ENCODE measurements at places on chromosomes 3 and 15.
A peak's percentile ranks its signal among the peaks of the same experiment; 100 is the strongest.

DNA sequence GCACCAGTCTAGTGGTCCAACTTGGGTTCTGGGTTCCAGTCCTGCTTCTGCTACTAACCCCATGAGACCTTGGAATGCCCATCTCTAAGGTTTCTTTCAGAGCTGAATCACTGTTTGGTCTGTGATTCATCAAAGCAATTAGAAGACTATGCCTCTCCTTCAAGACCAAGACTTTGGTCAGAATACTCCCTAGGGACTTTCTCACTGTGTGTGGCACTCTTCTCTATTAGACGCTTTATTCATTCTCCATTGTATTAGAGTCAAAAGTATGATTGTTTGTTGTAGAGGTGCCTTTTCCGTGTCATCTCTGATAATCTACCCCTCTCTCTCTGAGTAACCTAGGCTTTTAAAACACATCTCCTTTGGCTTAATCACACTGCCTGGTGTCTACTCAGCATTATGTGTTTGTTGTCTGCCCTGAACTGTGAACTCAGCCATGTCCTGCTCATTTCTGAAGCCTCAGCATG is 90.5 kb downstream of the LPP start:
- DNase-seq = no peak

DNA sequence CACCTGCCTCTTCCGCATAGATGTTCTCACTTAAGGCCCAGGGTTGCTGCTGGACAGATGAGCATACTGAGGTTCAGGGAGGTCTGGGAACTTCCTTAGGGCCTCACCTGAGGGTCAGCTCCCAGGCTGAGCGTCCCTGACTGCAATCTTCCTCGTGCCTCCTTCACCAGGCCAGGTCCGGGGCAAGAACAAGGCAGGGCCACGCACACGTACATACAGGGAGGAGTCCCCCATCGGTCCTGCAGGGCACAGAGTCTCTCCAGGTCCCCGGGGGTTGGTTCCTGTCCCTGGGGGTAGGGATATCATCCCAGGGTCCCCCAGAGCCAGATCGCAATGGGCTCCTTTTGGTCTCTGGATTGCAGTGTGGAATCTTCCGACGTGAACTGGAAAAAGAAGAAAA is 130.1 kb downstream of the LRRK1 start:
- no peak for DNase-seq

GRCh38 chr3:180253283-180253682 is 216.5 kb upstream of the PEX5L start:
- no peak for DNase-seq

DNA sequence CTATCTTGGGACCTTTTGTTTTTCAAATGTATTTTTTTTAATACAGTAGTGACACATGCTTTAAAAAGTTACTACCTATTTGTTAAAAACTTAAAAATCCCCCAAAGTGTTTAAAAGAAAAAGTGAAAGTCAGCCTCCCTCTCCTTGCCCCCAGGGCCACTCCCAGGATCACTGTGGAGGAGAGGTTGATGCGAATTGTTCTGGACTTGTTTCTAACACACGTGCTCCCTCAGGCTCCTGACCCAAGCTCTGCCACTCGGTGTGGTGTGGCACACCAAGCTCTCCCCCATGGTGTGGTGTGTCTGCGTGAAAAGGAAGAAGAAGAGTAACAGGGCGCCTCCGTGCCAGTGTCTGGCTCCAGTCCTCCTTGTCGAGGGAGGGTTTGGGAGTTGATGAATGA is 93.5 kb downstream of the CHCHD6 start:
- no peak for DNase-seq

- no peak for DNase-seq
Observed at GRCh38 chr3:10948326-10948725, 44.2 kb upstream of the SLC6A1 start.

GRCh38 chr3:44330444-44330843 is 8.1 kb upstream of the TCAIM start:
- DNase-seq = no peak

- no peak for DNase-seq
Observed at GRCh38 chr3:177364236-177364635, 167.0 kb upstream of the TBL1XR1 start.

- DNase-seq = no peak
Observed at GRCh38 chr3:42053476-42053875, 37.7 kb upstream of the TRAK1 start.

- DNase-seq = peak; percentile 53
Observed at GRCh38 chr3:44624749-44625480, at the start of gene ZNF197. TSS of gene ZNF197 (plus strand) at chr3:44625036. CDS start at chr3:44629155, 4,119 bp downstream.

- no peak for DNase-seq
Observed at GRCh38 chr3:147191795-147192385, 214.5 kb downstream of the ZIC4 start.

DNA sequence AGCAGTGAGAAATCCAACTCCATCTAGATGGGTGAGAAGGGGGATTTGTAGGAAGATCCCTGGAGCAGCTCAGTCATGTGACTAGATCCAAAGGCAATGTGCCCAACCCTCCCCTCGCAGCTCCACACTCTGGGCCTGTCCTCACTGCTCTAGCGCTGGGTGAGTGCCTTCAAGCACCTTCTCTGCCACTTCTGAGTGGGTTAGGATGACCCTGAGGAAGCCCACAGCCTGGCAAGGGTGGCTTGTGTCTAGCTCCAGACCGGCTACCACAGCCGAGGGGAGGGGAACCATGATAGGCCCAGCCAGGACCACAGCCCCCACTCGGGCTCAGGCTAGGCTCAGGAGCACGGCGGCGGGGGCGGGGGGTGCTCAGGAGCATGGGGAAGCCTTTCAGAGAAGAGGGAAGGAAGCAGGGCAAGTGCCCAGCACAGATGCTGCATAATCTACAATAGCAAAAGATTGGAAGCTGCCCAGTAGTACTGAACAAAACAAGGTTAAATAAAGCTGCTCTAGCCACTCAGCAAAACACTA is 1.7 kb downstream of the SPATA12 start:
- DNase-seq = no peak

GRCh38 chr15:93018574-93018973 is 70.4 kb downstream of the RGMA start:
- DNase-seq = no peak

- DNase-seq = no peak
Observed at GRCh38 chr15:82828075-82828474, 18.6 kb downstream of the WHAMM start.
